ENCODE measurements at places on chromosomes 6 and 20.

DNA sequence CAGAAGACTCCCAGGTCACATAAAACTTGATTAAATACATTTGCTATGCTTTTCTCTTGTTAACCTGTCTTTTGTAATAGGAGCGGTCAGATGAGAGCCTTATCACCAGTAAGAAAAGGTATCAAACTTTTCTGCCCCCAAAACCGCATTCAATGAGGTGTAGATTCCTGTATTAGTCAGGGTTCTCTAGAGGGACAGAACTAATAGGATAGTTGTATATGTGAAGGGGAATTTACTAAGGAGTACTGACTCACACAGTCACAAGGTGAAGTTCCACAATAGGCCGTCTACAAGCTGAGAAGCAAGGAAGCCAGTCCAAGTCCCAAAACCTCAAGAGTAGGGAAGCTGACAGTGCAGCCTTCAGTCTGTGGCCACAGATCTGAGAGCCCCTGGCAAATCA, 32.7 kb downstream of the PTPRK start:
- no peak for DNase-seq

DNA sequence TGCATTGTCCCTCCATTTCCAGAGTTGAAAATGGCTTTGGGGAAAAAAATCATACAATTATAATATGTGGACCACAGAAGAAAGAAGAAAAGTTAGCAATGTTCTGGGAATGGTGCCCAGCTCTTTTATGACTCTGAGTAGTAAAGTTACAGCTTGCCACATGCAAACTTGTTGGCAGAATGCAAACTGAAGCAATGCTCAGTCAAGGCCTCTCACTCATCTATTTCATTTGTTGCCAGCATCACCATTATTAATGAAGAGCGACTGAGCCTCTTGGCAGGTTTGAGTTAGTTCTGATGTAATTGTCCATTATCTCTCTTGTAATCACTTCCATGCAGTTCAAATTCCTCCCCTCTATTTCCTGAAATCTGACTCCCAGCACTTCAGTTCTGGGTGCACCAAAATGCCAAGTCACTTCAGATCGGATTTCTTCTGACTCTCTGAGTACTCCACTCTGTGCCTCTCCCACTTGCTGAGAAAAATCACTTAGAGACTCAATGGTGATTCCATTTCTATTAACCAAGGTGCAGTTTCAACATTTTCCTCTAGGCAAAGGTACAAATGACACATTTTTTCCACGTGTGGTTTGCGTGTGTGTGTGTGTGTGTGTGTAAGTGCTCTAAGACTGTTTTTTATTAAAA, 154.4 kb upstream of the STMND1 start:
- DNase-seq = no peak

DNA sequence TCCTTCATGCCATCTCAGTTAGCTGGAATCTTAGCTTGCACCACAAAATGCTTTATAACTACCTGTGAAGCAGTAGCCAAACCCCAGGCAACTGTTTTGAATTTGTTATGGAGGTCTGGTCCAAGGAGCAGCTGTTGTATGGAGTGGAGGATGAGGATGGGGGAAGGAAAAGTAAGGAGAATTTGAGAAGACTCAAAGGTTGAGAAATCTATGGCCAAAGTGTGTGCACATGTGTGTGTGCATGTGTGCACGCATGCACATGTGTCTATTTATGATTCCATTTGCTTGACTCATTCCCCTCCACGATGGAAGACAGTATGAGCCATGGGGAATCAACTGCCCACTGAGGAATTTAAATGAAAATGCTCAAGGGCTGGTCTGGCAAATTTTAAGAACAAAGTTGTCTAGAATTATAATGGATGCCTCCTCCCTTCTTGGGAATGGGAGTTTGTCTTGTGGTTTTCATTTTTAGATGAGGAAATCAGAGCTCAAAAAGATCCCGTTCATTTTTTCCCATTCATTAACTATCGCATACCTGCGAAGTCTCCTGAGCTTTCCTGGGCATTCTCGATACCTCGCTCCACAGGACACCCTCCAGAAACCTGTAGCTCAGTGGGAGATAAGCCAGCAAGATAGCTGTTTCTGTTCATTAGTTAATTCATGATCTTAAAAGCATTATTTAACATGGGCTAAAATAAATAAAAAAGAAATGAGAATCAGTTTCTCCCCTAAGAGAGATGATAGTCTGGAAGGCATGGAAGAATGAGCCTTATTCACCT, 152.3 kb upstream of the NEDD9 start:
- no peak for DNase-seq

- no peak for DNase-seq
Measured at GRCh38 chr20:17562804-17563305, 7.0 kb upstream of the DSTN start.

DNA sequence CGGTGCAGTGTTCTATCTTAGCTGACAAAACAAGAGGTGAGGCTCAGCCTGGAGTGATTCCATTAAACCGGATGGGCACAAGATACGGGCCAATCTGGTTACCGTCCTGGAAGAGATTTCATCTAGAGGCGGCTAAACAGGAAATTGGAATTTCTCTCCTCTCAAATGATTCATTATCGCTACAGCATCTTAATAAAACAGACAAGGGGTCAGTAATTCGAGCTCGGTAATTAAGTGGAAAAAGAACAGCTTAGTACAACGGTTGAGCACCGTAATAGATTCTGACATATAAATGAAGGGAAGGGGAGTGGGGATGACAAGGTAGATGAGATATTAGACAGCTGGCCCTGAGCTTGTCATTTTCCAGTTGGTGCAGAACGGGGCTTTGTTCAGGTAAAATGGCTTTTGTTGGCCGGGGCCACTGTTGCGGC, 137.2 kb downstream of the EDN3 start:
- DNase-seq = no peak

DNA sequence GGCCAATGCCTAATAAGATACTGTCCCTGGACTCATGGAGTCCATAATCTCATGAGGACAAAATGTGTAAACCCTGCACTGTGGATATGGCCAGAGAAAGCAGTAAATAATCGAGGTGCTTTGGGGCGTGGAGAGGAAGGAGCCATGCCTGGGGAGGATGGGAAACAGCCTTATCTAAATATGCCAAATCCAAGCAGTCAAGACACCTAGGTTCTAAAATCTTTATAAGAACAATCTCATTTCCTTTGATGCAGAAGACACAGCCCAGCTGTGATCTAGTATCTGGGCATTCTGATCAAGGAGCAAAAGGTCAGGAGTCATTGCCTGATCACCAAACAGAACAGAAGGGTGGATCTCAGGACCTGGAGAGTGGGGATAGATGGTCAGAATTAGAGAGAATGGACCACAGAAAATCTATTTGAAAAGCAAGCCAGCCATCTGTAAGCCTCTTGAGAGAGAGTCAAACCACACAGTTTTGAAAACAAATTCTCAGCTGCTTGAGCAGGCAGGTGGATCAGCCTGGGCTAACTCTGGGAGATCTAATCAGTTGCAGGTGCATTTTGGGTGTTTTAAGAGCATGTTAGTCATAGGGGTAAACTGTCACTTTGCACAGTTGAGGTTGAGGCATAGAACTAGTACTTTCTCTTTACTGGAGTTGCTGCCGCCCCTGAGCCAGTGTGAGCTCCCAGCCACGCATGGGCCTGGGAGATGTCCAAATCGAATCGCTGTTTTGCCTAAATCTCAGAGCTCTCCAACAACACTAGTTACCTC, 130.8 kb upstream of the TNFAIP3 start:
- DNase-seq = peak; percentile 62

DNA sequence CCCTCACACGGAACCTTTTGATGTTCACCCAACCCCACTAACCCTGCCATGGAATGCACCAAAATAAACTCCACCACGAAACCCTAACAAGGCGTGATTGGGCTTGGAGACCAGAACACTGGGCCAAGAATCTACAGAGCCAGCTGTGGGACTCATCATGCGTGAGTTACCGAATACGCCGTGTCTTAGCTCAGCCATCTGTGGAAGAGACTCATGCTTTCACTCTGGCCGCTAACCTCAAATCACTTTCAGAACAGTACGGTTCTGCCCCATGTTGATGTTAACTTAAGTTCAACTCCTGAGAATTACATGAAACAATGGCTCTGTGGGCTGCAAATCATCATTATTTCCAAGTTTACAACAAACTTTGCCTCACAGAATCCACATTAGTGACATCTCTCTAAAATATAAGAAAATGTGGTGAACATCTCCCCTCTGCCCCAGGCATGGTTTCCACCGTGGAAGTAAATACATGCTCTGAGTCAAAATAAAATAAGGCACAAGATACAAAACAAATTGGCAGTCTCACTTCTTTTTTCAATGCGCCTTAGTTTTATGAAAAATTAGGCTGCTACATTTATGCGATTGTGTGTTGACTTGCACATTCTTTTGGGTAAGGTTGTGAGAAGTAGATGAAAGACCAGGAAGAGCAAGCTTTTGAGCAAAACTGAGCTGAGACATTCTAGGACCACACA, 308.9 kb upstream of the EXOC2 start:
- no peak for DNase-seq

DNA sequence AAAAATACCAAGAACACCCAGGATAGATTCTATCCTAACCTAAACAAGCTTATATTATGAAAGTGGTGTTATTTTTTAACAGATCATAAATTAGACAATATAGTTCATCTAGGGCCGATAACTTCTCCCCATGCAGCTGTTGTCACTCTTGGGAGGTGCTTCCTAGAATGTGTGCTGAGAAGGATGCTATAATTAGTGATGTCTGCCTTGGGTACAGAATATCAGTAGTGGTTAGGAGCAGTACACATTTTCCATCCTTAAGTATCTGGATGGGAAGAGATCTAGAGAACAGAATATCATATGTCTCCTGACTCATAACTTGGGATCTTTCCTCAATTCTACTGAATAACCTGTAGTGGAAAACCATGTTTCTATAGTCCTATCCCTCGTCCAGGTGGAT, 214.5 kb downstream of the BCKDHB start:
- no peak for DNase-seq

GRCh38 chr6:88209301-88209700, 43.2 kb upstream of the CNR1 start:
- no peak for DNase-seq

GRCh38 chr6:3228046-3228671, 706 bp upstream of the TUBB2B start:
- DNase-seq = no peak

GRCh38 chr6:20943922-20944321, 409.7 kb downstream of the CDKAL1 start:
- no peak for DNase-seq

GRCh38 chr6:10951675-10952282, 64.9 kb downstream of the SYCP2L start:
- peak; percentile 14 for DNase-seq

DNA sequence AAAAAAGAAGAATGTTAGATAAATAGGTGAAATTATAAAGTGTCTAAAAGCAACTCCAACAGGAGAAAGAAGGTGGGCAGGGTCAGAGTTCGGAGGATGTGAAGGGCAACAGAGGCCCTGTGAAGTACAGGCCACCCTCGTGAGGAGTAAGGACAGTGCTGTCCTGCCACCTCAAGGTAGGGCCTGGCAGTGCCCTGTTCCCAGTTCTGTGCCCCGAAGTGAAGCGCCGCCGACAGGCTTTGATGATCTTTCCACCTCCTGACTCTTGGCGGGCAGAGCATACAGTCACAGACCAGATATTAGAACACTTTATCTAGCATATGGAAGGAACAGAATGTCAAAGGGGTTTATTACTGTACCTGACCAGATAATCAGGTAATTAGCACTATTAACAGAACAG, 75.8 kb downstream of the GJA10 start:
- DNase-seq = no peak

DNA sequence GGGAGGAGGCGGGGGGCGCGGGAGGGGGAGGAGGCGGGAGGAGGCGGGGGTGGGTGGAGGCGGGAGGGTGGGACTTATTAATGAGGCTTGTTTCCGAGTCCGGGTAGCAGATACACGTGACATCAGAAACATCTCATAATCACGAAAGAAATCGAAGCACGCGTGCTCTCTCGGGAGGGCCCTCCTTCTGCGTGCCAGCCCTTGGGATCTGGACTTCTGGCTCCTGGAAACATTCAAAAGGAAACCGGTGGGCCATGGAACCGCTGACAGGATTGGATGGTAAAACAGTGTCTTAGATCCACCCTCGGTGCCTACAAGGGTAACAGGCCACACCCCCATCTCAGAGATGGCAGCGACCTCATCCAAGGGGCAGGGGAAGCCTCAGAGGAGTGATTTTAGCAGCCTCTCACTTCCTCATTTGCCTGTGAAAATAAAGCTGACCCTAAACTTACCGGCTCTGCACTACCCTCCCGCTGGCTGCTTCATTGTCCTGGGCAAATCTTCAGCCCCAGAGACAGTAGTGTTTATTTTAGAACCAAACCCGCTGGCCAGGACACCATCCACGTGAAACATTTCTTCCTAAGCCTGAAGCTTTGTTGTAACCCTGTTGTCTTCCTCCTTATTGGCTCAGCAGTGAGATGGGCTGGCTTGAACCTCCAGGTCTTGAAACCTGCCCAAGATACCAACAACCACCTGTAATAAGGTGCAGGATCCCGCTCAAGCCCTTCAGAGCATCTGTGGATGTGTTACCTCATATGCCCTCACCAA, 97.5 kb downstream of the PSMG4 start:
- DNase-seq = peak; percentile 18

DNA sequence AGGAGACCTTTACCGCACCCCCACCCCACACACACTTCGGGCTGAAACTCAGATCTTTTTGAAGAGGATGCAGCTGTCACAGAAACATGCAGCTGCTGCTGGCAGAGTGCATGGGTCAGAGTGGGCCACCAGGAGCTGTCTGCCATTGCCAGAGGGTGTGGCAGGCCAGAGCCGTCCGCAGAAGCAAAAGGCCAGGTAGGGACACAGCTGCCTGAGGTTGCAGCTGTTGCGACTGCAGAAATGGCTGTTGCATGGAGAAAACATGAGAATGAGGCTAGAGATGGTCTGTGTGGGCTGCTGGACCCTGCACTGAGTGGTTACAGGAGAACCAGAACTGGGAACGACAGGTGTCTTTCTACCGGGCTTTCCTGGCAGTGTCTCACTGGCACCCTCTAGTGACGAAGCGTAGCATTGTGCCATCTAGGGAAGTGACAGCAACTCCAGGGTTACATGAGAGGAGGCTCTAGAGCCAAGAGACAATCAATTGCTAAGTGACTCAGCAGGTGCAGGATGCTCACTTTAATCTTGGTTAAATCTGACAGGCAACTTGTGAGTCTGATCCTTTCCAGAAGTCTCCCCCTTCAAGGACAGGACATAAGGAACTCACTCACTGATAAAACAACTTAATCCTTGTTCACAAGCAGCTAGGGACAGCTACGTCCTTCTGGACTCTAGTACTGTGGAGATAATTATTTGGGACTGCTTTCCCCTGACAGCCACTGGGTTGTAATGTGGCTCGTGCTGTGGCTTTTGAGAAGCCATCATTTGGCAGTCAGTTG, 29.1 kb upstream of the SERPINB9 start:
- DNase-seq = peak; percentile 93

DNA sequence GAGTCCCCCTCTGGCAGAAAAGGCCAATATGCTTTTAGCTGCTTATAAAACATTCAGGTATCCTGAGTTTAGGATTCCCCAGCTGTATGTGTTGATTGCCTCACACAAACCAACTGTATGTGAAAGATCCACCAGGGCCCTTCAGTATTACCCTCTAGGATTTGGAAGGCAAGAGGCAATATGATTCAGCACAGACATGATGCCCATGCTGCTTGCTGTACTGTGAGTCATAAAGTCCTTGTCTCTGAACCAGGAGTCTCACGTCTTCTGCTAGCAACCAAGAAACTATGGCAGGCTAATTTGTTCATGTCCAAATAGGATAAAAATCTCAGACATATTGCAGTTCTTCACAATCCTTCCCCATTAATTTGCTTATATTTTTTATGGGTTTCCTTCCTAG, 789.2 kb upstream of the SLC35B3 start:
- no peak for DNase-seq
